ENCODE measurements at places on chromosomes 3 and 15.

GRCh38 chr3:11845651-11846050, 1.0 kb downstream of the TAMM41 start:
- DNase-seq, result no peak

GRCh38 chr3:177421481-177421785, 224.2 kb upstream of the TBL1XR1 start:
- no peak for DNase-seq

DNA sequence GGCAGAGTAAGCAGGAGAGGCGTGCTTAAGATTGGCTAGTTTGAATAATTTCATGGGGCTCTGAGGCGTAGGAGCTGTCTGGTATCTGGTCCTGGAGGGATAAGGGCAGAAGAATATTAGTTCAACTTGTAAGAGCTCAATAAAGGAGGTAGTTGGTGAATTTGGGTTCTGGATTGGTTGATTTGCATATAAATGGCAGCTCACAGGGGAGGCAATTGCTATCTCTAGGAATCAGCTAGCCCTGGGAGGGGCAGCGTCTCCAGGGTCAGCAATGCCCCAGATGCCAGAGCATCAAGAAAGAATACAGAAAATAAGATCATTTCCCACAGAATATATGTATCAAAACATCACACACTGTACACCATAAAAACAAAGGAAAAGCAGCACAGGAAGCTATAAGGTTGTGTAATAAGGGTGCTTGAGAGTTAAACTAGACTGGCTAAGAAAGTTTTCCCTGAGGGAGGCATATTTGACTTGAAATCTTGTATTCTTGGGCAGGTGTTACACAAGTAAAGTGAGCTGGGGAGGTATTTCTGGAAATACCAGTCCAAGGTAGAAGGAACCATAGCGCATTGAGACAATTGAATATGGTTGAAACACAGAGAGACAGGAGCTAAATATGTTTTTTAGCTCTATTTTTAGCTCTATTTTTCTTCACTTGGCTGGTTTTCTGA, 6.1 kb downstream of the MOBP start:
- no peak for DNase-seq

DNA sequence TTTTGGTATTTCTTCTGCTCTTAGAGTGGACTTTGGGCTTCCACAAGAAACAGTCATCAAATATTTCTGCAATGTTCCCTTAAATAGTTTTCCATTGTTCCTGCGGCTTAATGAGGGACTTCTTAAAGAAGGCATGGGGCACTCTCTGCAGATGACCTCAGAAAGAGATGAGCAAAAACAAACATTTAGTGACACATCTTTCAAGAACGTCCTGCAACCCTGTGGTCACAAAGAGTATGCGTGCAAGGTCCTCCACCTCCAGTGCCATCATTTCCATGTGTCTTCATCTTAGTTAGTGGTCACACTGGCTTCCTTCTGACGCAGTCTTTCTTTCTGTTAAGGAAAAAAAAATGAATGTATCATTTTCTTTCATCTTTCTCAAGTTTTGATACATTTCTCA, 56.2 kb downstream of the GREM1 start:
- no peak for DNase-seq

DNA sequence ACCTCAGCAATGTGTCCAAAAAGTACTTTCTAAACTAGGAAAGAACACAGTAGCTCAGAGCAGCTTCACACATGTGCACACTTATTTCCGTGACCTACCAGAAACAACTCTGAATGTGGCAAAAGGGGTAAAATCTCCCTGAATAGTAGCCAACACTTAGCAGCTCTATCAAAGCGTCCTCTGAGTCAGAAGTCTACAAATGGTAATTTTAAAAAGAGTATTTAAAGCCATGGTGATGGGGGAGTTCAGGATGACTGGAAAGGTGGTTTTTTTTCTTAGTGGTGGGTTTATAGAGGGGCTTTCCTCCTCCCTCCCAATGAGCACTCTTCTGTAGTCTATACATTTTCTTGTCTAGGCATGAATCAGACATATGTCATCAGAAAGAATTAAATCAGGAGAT, 223.8 kb upstream of the PRICKLE2 start:
- DNase-seq, result no peak

GRCh38 chr3:181210275-181210674, 220.7 kb upstream of the DNAJC19 start:
- DNase-seq, result no peak

GRCh38 chr15:32636908-32637567, 4.5 kb upstream of the SCG5 start:
- no peak for DNase-seq

DNA sequence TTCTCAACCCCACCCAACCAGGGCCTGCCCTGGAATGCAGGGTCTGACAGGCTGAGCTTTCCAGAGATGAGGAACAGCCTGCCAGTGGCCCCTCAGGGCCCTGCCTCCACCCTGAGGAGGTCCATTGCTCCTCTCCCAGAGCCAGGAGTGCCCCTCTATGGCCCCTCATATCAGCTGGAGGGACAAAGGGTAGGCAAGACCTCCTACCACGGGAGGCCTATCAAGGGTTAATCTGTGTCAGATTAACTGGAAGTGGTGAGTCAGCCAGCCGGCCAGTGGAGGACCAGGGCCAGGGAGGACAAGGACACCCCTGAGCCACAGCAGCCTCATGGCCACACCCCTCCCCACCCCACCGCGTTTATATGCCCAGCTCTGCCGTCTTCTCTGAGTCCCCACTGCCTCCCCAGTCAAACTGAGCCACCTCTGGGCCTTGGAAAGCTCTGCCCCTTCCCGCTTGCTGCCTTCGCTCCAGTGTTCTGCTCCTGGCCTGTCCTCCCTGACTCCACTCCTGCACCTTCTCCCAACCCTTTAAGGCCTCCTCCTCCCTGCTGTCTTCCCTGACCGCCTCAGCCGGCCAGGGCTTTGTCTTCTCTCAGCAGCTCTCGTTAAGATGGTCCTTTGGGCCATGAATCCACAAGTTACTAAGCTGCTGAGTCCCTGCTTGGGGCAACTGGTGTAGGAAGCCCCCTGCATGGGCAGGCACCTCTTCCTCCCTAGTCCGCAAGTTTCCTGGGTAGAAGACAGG, 6.5 kb downstream of the CCDC33 start:
- DNase-seq, result no peak

GRCh38 chr15:45091576-45091975, 22.4 kb downstream of the DUOX2 start:
- DNase-seq, result no peak

GRCh38 chr15:58165661-58166060, 27.5 kb downstream of the AQP9 start:
- no peak for DNase-seq
